ENCODE measurements at places on chromosomes 1 and 21. TPM values are rescaled to one million over a fixed set of nuclear protein-coding genes. Genes with fewer than 3 reads are reported as not detected.

- DNase-seq = no peak
These were observed 61.3 kb downstream of the CDK18 start for GRCh38 chr1:205565799-205566198.

GRCh38 chr1:21815724-21816321 is 3.8 kb downstream of the LDLRAD2 start:
- DNase-seq = peak; percentile 45

- no peak for DNase-seq
These were observed 10.2 kb downstream of the A3GALT2 start for GRCh38 chr1:33310702-33311101.

GRCh38 chr1:27634177-27634984 is 604 bp downstream of the FGR start:
- peak; percentile 77 for DNase-seq

- no peak for DNase-seq
These were observed 30.3 kb downstream of the TEX35 start for GRCh38 chr1:178543290-178543607.

- DNase-seq = peak; percentile 69
These were observed 39.0 kb upstream of the ARHGEF16 start for GRCh38 chr1:3415260-3416090.

DNA sequence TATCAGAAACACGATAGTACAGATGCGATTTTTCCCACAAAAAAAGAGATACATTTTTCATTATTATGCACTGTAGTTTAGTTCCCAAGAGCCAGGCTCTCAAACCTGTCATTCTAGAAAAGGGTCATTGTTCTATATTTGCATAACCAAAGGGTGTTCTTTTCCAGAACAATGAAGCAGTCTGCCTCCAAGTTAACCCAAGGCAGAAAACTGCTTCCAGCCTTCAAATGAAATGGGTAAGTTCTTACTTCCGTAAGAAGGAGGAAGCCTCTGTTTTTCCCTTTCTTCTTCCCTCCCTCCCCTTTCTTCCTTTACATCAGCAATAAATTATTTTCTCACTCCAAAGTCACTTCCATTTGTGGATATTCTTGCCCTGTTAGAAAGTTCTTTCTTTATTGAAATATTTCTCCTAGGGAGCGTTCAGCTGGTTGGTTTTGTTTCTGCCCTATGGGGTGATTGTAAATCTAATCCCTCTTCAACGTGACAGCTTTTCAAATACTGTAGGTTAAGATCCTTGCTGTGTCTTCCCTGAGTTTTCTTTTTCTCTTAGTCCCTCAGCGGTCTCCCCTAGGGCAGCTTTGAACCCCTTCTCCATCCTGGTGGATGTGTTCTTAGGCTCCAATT is 77.3 kb upstream of the PTGFRN start:
- no peak for DNase-seq

DNA sequence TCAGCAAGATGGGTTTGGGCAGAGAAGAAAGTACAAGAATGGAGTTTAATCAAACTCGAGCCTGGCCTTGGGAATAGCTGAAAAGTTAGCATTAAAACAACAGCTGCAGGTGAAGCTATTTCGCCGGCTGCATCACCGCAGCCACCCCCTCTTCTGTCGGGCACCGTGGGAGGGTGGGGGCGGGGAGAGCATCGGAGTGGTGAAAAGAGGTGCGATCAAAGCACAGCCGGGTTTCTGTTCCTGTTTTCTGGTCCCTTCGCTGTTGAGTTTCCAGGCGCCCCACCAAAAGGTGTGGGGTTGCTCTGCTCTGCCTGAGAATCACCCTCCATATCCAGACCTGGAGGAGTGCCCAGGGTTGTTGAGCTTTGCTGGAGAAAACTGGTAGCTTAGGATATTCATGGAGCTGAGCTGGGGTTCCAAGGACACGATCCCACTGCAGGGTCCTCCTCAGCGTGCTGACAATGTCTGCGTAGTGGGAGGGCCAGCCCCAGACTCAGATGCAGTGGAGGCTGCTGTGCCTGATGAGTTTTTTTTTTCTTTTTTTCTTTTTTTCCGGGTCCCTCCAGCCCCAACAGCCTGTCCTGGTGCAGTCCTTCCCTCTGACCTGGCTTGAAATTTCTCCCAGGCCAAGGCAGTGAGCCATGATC is 127.5 kb upstream of the C1orf174 start:
- no peak for DNase-seq

GRCh38 chr1:235648407-235648907 is 1.1 kb downstream of the GNG4 start:
- DNase-seq = no peak

DNA sequence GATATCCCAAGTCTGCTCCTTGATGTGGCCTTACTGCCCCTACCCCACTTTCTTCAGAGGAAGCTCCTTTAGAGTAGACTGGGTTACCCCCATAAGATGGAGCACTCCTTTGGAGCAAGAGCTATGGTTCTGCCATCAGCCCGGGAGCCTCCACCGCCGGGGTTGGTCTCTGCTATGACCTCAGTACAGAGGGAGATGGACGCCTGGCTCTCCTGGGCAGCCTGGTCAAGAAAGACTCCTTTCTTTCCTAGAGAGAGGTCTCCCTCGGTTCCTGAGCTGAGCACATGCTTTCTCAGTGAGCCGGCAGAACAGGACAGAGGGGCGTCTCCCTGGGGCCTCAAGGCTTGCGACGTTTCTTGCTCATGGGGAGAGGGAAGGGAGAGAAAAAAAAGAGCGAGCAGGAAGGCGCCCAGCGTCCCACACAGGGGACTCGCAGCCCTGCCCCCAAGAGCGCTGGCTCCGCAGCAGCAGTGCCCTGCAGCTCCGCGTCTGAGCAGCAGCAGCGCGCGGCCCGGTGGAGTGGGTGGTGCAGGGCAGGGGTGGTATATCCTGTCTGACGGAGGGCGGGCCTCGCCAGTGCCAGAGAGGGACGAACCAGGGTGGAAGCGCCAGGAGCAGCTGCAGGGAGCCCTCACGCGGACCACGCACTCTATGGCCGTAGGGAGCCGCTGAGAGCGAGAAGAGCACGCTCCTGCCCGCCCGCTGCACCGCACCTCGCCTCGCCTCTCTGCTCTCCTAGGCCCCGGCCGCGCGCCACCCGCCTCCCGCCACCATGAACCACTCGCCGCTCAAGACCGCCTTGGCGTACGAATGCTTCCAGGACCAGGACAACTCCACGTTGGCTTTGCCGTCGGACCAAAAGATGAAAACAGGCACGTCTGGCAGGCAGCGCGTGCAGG is at the start of gene PKP1:
PKP1 (plus strand) TSS at position 576 of the 899 bp plus-strand sequence; CDS start at position 773, 197 bp downstream.
- no peak for DNase-seq

DNA sequence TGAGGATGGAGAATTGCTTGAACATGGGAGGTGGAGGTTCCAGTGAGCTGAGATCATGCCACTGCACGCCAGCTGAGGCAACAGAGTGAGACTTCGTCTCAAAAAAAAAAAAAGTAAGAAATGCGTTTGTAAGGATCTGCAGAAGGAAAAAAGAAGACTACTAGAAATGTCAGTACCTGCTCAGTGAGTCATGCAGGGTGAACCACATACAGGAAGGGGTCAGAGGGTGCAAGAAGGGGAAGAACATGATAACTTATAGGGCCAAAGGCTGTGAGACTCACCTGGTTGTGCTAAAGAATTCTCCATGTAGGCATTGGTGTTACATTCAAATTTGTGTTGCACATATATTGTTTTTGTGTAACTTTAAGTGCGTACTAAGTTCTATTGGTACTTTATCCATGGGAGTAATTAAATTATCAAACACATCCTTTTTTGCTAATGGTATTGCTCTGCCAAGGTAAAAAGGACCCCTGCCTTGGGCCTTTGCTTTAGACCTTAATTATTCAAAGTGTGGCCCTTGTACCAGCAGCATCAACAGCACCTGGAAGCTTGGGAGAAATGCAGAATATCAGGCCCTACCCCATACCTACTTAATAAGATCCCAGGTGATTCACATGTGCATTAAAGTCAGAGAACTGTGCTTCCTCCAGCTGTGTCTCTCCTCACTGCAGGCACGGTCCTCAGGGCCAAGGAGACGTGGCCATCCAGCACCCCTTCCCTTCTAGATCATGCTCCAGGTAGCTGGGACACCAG is 96.4 kb upstream of the PPP2R5A start:
- DNase-seq = no peak

DNA sequence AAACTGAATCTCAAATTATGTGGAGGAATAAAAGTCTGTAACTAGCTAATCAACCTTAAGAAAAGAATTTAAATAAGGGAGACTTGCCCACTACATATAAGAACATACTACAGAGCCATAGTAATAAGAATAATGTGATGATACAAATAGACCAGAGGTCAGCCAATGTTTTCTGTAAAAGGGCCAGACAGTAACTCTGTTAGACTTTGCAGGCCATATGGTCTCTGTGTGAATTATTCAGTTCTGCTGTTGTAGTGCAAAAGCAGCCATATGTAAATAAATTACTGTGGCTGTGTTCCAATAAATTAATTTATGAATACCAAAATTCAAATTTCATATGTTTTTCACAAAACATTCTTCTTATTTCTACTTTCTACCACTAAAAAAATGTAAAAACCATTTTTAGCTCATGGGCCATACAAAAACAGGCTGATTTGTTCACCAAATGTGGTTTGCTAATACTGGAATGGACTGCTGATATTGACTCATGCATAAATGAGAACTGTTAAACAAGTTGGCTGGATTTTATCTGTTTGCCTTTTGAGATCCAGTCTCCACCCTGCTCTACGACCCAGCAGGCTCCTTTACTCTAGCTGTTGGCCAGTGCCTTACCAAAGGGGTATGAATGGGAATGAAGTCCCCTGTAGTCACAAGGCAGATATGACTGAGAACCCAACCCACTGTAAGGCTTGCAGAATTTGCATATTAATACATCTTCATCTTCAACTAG is 98.2 kb upstream of the ZNHIT6 start:
- no peak for DNase-seq

DNA sequence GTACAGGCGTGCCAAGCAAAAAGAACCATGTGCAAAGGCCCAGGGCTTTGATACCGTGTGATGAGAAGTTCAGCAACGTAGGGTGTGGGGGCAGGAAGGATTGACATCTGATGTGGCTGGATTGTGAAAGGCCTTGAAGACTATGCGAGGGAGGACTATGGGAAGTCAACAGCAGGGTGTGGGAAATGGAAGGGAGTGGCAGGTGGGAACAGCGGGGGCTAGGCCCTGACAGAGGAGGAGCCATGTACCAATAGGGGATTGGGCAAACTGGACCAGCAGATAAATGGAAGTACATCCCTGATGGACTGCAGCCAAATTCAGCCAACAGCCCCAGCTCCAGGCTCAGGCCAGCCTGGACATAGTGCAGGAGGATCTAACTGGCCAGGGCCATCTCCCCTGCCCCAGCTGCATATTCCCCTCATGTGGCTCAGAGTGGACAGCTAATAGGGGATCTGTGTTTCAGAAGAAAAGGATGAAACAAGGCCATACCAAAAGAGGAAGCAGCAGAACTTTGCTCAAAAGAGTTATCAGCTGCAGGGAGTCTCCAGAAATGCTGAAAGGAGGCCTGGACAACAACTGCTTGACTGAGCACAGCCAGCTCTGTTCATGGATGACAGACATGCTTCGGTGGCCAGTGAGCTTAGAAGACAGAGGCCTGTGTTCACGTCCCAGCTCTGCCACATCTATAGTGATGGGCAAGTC is 140.2 kb upstream of the SGIP1 start:
- DNase-seq = no peak

DNA sequence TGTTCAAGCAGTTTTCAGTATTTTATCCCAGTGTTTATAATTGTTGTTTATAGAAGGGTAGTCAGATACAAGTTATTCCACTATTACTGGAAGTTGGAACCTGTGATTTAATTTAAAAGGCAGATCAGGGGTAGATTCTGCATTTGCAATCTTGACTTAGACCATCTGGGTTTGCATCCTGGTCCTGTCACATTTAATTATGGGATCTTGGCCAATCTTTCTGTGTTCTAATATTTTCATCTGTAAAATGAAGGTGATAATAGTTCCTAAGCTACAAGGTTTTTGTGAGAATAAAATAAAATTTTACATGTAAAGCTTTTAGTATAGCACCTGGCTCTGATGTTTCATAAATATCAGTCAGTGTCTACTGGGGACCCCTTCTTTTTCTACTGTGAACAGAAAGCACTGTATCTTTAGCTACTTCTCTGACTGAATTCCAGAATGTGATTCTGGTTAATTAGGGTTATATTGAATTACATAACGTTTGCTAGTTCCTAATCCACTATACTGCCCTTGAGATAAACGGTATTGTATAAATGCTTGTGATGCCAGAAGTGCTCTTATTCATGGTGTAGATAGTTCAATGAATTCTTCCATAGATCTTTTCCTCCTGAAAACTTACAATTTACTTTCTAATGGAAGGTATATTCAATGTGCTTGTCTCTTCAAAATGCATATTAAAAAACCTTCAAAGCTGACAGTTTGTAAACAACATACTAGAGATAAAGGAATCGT is 131.0 kb downstream of the KCNK1 start:
- DNase-seq = no peak

DNA sequence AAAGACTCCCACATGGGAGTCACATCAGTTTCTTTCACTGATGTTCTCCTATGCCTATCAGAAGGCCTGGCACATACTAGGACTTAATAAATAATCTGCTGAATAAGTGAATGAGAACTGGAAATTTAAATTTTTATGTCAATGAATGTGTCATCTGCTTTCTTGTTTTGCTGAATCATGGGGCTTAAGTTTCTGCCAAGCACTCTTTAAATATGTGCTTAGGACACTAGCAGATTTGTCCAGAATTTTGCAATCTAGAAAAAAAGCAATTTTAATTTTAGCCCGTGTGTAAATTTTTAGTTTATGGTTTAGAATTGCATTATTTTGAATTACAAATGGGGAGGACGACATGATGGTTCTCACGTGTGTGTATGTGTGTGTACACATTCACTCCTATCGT is 803.1 kb downstream of the USP25 start:
- DNase-seq = no peak

- no peak for DNase-seq
These were observed 163.7 kb downstream of the HS2ST1 start for GRCh38 chr1:87077959-87078639.

GRCh38 chr1:54965624-54966340 is 14.6 kb upstream of the TMEM61 start:
- peak; percentile 76 for DNase-seq

CPTP gene
- 113 TPM for total RNA-seq

FMOD gene
- total RNA-seq = 5.9 TPM

FYB2 gene
- total RNA-seq = 14.3 TPM

ZNF695 gene
- total RNA-seq = not detected

TOR1AIP1 gene
- 35.3 TPM for total RNA-seq

CCDC18 gene
- 2.4 TPM for total RNA-seq

All from Right ventricle myocardium superior (tissue), 1 donor.